Urinary bladder (tissue), 4 donors: ENCODE measurements at places on chromosomes 6 and 20.

DNA sequence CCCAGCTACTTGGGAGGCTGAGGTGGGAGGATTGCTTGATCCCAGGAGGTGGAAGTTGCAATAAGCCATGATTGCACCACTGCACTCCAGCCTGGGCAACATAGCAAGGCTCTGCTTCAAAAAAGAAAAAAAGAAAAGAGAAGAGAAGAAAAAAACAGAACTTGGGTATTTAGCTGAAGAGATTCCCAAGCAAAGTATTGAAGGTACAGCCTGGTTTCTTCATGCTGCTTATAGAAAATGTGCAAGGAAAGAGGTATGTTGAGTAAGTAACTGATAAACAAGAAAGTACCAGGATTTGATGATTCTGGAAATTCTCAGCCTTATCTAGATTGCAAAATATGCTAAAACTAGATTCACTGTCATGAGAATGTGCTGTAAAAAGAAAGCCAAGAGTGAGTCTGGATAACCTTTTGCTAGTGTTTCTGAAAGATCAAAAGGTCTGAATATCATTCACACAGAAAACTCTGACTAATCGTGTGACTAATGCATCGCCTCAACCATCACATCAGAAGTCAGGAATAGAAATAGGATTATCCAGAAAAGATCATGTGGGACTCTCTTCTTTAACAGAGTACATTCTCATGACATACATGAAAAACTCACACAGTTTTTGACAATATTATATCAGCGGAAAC lies 32.4 kb upstream of the NOP56 start:
- no peak for DNase-seq

- no peak for DNase-seq
Measured at GRCh38 chr20:56430461-56430860, 18.4 kb downstream of the CASS4 start.

DNA sequence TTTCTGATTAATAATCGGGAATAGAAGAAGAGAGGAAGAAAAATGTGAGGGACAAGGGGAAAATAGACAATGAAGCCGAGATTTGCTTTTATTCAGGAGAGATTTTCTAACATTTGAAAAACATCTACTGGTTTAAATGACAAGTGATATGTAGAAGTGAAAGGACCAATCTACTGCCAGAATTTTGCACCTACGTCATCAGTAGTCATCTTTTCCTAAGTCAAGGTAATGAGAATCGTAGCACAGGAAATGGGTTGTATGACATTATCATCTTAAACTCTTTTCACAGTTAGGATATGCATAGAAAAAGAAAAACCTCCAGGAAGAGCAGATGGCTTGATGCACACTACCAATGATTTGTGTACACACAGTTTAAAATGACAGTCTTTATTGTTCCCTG lies 45.3 kb upstream of the RAB32 start:
- no peak for DNase-seq

GRCh38 chr6:82987416-82987815 lies 78.2 kb downstream of the UBE3D start:
- DNase-seq: no peak

GRCh38 chr20:47354714-47355488 lies 1.6 kb downstream of the ZMYND8 start:
- no peak for DNase-seq

GRCh38 chr20:1081891-1082290 lies 36.5 kb upstream of the PSMF1 start:
- no peak for DNase-seq

GRCh38 chr6:112207131-112207530 lies 47.2 kb downstream of the LAMA4 start:
- no peak for DNase-seq

DNA sequence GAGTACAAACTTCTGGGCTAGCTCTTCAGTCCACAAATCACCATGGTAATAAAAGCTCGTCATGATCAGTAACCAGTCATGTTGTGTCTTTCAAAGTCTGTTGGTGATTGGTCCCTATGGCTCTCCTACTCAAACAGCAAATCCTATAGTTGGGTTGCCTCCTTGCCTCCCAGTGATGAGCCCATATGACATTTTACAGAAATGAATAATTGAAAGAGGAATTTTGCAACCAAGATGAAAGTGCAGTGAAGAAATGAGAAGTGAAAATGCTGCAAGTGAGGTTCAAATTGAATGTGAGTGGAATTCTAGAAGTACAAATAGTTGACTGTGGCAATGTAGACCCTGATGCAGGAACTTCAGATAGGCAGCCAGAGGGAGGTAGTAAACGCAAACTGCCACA lies 5.1 kb upstream of the SIRPD start:
- no peak for DNase-seq

DNA sequence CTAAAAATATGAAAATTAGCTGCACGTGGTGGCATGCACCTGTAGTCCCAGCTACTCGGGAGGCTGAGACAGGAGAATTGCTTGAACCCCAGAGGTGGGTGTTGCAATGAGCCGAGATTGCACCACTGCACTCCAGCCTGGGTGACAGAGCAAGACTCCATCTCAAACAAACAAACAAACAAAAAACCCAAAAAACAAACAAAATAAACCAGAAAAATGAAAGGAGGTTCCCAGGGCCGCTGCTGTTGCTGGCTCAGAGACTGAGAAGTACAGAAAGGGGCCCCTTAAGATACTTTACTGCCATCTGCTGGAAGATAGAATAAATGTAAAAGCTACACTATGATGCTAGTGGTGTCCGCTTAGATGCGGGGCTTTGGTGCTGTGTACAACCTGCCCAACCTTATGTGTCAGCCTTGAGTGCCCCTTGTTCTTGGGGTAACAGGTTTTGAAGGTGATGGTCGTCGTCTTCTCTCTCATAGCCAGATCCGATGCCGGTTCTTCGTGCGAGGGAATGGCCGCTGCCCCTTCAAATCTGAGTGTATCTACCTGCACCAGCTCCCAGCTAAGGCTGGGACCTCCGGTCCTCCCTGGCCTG lies 2.8 kb upstream of the FANCE start:
- DNase-seq: no peak

DNA sequence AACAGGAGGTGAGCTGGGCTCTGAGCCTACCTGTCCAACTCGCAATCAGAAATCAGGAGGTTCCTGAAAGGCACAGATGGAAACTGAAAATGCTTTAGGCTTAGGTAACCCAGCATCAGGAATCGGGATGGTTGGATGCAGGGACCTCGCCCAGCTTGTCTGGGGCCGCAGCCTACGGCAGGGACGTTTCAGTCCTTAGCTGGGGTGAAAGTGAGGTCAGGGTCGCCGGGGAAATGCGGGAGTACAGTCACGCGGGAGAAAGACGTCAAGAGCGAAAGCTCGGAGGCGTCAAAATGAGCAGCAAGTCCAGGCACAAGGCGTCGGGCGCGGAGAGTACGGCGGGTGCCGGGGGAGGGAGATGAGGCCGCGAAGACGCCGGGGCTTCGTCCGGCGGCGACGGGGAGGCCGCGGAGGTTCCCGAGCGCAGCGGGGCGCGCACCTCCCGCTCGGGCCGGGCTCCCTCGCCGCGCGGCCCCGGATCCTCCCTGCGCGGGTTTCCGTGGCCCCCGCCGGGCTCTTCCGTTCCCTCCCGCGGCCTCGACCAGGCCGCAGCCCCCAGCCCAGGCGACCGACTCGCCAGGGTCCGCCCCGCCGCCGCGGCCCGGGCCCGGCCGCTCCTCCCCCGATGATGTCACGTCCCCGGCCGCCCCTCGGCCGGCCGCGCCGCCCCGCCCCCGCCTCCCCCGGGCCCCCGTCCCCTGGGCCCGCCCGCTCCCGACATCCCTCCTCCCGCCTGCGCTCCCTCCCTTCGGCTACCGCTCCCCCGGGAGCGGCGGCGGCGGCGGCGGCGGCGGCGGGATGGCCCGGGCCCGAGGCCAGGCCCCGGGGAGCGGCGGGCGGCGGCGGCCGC lies at the start of gene EBF4:
Gene EBF4, plus strand, starts transcription at position 745 of the 850 bp plus-strand sequence. CDS start 866 bp downstream, outside the sequence.
- DNase-seq: no peak

GRCh38 chr20:46997187-46997586 lies 102.5 kb downstream of the EYA2 start:
- DNase-seq: no peak

DNA sequence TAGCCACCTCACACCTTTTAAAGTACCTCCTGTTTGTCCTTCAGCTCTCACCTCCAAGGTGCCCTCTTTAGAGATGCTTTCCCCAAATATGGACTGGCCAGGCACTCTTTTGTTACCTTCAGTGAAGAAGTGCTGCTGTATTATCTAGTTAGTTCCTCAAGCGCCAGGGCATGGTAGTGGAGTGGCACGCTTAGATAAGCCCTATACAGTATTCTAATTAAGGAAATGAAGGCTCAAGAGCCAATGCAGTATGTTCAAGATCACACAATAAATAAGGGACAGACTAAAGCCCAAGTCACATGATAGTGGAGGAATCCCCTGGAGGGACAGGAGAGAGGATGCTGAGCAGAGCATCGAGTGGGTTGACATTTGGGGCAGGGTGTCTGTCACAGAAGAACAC lies 28.5 kb upstream of the GFOD1 start:
- no peak for DNase-seq

DNA sequence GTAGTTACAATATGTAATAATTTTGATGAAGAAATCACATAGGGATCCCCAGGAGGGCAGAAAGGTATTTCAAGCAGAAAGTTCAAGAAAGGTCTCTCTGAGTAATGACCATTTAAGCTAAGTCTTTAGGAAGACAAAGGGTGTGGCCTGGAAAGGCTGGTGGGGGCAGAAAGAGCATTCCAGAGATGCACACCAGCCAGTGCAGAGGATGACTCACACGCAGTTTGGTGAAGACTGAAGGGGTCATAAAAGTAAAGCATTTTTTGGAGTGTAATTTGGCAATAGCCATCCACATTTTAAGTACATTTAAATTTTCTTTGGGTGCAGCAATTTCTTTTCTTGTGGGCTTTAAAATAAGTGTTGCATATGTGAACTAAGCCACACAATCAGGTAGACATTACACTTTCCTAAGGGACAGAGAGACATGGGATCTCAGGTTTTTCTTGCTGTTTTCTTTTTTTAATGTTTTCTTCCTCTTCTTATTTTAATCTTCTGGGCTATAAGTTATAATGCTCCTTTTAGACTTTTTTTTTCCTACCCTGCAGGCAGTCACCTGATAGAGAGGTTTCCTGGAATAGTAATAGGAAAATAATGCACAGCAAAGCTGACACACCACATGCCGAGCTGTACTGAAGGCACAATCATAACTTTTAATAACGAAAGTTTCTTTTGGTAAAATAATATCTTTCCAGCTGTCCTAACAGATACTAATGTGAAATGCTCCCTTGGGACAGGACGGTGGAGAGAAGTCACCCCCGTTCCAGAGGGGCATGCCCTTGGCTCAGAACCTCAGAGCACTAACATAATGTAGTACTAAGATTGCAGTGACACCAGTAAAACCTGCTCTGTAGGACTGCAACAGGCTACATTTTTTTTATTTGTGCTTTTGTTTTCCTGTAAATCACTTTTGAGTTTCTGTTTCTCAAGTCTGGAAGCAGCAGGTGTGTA lies 49.6 kb upstream of the PTPRK start:
- DNase-seq: peak; percentile 11

GRCh38 chr20:53748176-53748575 lies 154.5 kb upstream of the ZNF217 start:
- no peak for DNase-seq

DNA sequence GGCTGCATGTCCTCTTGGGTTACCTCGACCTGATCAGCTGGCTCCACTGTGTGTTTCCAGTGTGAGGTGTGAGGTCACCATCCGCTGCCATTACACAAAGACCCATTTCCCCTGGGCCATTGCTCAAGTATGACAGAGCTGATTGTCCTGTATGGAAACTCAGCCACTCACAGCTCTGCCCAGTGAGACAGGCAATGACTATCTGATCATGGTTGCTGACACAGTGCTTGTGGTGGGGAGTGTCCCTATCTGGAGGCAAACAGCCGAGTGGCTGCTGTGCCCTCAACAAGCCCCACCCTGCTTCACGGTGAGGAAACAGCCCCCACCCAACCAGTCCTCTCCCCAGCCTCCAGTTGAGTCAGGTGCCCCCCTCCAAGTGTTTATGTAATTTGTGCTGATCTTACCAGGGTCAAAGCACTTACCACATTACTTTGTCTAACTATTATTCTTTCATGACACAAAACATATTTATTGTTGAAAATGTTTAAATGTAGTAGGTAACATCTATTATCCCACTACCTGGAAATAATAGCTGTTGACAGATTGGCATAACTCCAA lies 11.7 kb upstream of the MAPK13 start:
- no peak for DNase-seq

GRCh38 chr6:170553534-170554012 lies 466 bp upstream of the PSMB1 start:
- peak; percentile 68 for DNase-seq

DNA sequence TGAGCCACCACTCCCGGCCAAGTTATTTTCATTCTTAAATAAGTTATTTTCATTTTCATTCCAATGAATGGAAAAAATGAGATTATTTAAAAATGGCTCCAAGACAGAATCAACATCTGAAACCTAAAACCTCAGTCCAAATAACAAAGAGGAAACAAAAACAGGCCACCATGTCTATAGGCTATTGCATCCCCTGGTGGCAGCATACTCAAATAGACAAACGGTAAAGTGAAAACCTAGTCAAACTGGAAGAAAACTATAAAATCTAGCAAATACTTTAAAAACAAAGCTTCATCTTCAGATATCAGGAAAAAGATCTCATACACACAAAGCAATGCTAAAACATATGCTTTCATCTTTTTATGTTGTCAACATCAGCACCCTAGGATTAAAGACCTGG lies 20.9 kb downstream of the IL17A start:
- DNase-seq: no peak

GRCh38 chr6:25835442-25836283 lies 3.8 kb upstream of the SLC17A1 start:
- DNase-seq: no peak

DNA sequence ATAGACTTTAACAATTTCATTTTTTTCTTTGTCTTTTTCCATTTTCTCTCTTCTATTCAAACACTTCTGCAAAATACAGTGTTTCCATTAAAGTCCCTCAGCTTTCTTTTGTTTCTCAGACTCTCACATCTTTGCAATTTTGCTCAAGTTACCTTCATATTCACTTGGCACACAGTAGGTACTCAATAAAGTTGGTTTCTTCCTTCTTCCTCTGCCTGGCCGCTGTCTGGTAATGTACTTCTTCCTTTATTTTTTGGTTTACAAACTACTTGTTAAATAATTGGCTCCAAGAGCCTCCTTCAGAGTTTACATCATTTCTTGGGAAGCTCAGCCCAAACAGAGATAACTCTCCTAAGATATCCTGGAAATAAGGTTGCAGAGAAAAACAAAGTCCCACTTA lies 81.1 kb downstream of the GJA10 start:
- no peak for DNase-seq

DNA sequence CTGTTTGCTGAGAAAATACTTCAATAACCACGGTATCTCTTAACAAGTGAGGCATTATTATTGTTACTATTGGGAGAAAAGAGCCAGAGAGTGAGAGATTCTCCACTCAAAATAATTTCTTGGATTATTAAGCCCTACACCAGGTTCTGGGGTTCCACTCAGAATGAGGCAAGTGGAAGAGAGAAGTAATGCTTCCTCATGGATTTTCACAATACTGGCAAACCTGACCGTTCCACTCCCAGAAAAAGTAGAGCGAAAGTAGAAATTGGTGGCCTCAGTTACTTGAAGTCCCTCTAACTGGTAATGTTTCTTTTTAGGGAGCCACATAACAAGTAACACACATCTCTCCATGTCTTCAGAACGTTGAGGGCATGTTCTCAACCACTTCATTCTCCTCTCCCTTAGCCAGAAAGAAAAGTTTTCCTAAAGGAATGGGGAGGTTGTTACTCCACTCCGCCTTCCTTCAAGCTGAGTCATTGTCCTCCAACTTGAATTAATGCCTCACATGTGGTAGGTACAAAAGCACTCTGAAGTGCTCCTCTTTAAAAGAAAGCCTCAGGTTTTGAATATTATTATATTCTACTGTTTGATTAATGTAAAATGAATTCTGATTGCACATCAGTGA lies 1.9 kb downstream of the BAG2 start:
- DNase-seq: no peak
